ENCODE measurements at places on chromosomes 1 and 21. TPM values are rescaled to one million over a fixed set of nuclear protein-coding genes. Genes with fewer than 3 reads are reported as not detected.

The PODN gene
- not detected for total RNA-seq

The RXFP4 gene
- total RNA-seq: not detected

The OR2T2 gene
- total RNA-seq: not detected

The CFH gene
- 0.17 TPM for total RNA-seq

The CHIT1 gene
- 0.17 TPM for total RNA-seq

The RNF187 gene
- 59.0 TPM for total RNA-seq

The CFAP107 gene
- not detected for total RNA-seq

The ZBTB48 gene
- 41.8 TPM for total RNA-seq

- no peak for DNase-seq
These were observed 106.0 kb downstream of the XCL2 start for GRCh38 chr1:168437821-168438220.

DNA sequence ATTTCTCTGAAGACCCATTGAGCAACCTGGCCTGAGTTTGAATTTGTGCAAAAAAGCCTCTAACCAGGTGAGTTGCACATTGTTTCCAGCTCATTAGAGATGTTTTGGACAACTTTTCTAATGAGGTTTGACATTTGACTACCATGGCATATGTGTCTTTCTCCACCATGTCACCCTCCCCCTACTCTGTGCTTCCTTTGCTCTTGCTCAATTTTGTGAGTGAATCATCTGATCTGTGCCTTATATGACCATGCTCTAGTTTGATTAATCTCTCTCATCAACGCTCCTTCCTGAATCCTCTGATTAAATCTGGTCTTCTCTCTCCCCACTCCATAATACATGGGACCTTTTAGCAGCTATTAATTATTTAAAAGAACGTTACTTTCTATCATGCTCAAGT, 144.8 kb upstream of the SAMSN1 start:
- peak; percentile 28 for DNase-seq

DNA sequence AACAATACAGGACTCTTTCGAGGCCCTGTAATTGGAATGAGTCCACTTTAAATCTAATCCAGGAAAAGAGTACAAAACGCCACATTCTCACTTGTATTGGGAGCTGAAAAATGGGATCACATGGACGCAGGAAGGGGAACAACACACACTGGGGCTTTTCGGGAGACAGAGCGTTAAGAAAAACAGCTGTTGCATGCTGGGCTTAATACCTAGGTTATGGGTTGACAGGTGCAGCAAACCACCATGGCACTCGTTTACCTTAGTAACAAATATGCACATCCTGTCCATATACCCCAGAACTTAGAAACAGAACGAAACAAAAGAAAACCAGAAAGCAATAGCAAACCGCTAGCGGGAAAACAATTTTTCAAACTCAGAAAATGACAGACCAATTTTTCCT, 1532.7 kb upstream of the TPTE start:
- no peak for DNase-seq

- no peak for DNase-seq
These were observed 9.3 kb downstream of the RGL1 start for GRCh38 chr1:183814121-183814681.

- DNase-seq: no peak
These were observed at the start of gene ARID4B for GRCh38 chr1:235327559-235328270. TSS of gene ARID4B (minus strand) at chr1:235328179. CDS start at chr1:235326919, 1,260 bp downstream.

- no peak for DNase-seq
These were observed 54.8 kb upstream of the ID3 start for GRCh38 chr1:23614032-23614660.

- no peak for DNase-seq
These were observed 257.1 kb downstream of the GRIK3 start for GRCh38 chr1:36776948-36777831.

DNA sequence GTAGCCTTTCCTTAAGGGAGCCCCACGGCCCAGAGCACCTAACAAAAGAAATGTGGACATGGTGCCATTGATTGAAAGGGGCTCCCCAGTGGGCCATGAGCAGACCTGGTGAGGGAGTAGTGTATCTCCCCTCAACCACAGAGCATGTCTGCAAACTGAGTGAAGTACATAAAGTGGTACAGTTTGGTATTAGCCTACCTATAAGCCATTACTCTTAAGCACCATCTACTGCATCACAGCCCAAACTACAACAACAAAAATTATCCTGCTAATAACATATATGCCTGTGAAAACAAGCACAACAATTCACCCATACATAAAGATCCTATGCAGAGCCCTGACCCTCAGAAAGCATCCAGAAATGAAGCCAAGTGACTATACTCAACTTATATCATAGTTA, 407.8 kb downstream of the PTPRC start:
- no peak for DNase-seq

GRCh38 chr1:239434181-239434580, 47.8 kb downstream of the CHRM3 start:
- no peak for DNase-seq

GRCh38 chr1:155207806-155208540, at the start of gene THBS3:
TSS of gene THBS3 (minus strand) at chr1:155207897. CDS start at chr1:155207876, 21 bp downstream.
- no peak for DNase-seq

DNA sequence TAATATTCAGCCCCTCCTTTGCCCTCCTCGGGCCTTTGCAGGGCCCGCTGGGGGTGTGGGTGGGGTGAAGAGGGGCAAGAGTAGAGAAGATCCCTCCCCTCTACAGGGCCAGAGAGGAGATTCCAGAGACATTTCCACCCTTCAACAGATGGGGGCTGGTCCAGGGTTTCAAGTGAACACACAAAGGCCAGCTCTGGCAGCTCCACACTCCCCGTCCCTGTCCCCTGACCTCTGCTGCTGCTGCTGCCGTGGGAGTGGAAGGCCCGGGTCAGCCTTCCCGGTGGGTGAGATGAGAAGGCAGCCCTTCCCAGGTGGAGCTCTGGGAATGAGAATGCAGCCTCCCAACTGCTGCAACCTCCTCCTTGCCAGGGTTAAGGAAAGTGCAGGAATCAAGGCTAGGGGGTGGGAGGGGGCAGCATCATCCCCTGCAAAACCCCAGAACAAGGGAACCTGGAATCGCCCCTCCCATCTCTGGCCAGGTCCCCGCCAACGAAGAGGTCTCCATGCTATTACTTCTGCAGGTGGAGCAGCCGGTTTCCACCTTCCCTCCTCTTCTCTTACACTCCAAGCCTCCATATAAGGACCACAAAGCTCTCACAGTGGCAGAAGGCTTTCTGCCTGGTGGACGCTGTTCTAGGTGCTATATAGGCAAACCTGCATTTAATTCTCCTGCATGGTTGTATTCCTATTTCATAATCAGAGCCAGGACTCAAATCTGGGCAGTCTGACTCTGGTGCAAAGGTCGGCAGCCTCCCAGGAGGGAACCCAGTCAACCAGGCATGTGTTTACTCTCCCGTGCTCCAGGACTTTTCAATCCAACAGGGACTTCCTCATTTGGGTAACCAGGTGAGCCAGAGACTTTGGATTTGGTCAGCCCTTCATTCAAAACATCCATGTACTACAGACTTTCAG, 22.9 kb upstream of the ARHGEF10L start:
- no peak for DNase-seq

- DNase-seq: peak; percentile 86
These were observed 120.6 kb downstream of the SPSB1 start for GRCh38 chr1:9413071-9413876.

GRCh38 chr1:2503554-2504224, 22.7 kb downstream of the PANK4 start:
- DNase-seq: no peak
